ENCODE measurements at places on chromosomes 3 and 15.

DNA sequence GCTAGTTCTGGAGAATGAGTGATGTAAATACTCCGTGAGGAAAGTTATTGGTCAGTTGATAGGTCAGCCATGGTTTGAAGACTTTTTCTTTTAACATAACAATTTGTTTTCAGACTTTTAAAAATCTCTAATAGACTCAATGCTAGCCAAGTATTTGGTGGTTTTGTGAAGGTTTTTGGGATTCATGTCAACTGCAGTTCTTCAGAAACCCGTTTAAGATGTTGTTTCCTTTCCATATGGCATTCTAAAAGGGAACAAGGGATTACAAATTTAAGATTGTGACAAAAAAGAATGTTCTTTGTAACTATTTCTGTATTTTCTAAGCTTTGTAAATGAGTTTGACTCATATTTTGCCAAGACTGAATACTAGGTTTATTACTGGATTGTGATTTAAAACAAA lies 281.7 kb upstream of the COL8A1 start:
- DNase-seq, result no peak

- no peak for DNase-seq
These were observed 19.1 kb upstream of the HHATL start for GRCh38 chr3:42721690-42722089.

DNA sequence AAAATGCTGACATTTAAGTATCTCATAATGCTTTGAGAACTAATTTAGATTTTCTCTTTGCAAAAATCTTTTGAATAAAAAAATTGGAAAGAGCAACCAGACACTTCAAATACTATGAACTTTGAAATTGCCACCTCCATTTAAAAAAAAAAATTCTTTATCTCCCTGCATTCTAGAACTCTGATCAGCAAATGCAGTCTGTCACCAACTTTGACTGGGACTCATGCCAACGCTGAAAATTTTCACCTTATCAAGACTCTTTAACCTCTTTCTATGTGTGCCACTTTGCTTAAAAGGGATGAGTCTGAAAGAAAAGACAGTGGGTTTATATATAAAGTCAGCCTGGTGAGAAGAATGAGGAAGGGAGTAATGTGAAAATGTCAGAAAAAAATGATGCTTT lies 191.2 kb upstream of the ARPP21 start:
- no peak for DNase-seq

DNA sequence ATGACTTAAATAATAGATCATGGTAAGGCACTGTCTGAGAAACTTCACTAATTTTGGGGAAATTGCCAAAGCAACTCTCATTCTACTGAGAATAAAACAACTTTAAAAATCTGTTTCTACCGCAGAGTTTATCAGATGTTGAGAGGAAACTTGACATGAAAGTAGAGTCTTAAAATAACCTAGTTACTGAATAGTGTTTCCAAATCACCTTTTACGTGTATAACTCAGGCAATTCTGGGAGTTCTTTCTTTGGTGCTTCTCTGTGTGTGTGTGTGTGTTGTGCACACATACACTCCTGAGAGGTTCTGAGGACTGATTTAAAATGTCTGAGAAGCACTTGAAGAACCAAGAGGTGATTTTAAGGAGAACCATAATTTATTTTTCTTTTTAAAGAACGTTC lies 236.6 kb downstream of the SV2B start:
- no peak for DNase-seq

DNA sequence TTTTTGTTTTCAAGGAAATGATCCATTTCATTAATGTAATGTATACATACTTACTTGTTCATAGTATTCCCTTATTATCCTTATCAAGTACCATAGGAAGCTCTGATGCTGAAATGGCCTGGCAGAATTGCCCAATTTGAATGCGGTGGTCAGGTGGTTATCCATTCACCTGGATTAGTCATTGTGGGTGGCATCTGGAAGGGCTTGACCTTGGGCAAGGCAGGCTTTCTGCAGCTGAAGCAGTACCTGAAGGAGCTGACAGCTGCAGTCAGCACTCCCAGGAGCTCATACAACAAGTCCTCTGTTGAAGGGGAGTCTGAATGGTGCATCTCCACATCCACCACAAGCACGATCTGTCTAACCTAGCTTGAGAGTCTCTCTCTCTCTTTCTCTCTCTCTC lies 12.2 kb upstream of the IQCF5 start:
- no peak for DNase-seq

DNA sequence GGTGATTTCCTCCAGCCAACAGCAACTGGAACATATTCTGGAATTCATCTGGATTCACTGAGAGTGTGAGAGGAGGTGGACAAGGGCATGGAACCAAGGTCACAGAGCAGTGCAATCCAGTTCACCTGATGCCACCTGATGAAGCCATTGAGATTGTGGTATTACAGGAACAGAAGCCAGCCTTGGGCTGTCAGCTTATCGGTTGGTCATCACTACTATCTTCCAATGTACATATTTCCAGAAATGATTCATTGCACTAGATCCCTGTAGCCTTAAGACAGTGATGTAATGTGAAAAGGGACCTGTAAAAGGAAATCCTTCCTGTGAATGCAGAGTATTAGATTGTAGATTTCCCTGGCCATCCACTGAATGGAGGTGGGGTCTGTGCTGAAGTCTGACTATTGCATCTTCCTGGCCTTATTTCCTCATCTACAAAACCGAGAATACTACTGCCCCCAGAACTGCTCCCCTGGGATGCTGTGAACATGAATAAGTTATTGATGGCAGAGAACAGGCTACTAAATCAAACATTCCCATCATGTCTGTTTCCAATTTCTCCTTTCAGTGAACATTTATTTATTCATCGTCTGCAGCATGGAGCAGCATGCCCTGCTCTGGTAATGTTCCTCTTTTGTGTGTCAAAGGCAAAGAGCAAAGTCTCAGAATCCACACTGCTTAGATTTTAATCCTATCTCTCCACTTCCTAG lies 47.4 kb upstream of the TPM1 start:
- no peak for DNase-seq

DNA sequence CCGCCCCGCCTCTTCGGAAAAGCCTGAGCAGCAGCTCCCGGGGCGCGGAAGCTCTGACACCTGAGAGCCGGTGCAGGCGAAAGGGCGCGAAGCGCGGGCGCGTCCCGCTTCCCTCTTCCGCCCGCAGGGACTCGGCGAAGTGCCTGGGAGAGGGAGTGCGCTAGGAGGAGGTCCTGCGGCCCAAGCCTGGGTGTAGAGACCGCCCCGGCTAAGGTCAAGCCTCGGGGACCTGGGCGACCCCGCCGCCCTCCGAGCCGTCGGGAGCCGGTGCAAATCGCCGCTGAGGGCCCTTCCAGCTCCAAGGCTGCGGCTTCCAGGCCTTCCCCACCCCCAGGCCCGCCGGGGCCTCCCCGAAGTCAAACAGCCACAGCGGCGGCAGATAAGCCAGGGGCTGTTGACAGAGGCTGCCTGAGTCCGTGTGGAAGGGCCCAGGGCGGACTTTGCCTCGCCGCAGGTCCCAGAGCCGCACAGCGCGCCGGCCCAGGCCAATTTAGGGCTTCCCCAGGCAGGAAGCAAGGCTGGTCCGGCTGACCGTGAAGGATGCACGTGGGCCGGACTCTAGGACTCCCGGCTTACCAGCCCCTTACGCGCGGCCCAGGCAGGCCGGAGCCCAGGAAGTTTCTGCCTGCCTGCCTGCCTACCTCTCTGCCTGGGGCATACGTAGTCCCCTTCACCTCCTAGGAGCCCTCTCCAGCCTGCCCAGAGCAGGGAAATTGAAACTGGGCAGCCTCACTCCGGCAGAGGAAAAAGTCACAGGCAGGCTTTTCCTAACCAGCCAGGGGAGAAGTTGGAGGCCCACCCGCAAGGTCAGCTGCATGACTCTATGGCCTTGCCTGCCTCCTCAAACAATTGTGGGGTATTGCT lies 2.3 kb downstream of the ITPKA start:
- no peak for DNase-seq

DNA sequence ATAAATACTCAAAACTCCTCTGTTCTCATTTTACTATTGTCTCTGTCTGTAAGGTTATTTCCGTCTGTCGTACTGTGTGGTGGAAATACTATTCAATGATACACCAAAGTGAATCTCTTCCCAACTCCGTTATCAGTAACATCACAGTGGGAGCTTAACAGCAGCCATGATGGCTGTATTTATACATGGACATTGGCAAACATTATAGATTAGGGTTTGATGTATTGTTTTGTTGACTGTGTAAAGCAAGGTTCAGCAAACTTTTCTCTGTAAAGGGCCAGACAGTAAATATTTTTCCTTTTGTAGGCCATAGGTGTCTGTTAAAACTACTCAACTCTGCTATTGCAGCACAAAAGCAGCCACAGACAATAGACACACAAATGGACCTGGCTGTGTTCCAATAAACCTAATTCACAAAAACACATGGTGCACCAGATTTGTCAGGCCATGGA lies 23.2 kb downstream of the LIPC start:
- DNase-seq, result no peak

GRCh38 chr15:79988448-79989117 lies 17.6 kb upstream of the BCL2A1 start:
- DNase-seq, result no peak

Data from CD4-positive, alpha-beta T cell treated with Interleukin-4 for 1 hour (primary cell).